ENCODE measurements at places on chromosomes 4 and X.

DNA sequence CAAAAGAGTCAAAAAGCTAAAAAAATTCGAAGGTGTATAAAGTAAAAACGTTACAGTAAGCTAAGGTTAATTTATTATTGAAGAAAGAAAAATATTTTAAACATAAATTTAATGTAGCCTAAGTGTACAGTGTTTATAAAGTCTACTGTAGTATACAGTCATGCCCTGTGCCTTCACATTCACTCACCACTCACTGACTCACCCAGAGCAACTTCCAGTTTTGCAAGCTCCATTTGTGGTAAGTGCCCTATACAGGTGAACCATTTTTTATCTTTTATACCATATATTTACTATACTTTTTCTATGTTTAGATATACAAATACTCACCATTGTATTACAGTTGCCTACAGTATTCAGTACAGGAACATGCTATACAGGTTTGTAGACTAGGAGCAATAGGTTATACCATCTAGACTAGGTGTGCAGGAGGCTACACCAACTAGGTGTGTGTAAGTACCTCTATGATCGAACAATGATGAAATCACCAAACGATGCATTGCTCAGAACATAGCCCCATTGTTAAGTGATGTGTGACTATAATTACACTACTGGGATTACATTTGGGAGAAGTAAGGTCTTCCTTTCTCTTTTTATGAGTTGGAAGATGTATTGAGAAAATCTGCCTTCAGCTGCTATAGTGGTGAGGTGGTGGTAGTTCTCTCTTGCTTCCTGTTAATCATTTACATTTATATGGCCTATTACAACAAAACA, 27.2 kb downstream of the TMSB4X start:
- DNase-seq: no peak

- DNase-seq: no peak
Observed at GRCh38 chrX:110218591-110218990, 99.3 kb downstream of the AMMECR1 start.

GRCh38 chr4:187558391-187558790, 437.2 kb upstream of the ZFP42 start:
- DNase-seq: no peak

GRCh38 chr4:56297776-56298175, 89.5 kb downstream of the AASDH start:
- no peak for DNase-seq

GRCh38 chr4:137685357-137685756, 153.1 kb upstream of the PCDH18 start:
- DNase-seq: no peak

- no peak for DNase-seq
Observed at GRCh38 chr4:37967736-37968135, 7.5 kb downstream of the PTTG2 start.

DNA sequence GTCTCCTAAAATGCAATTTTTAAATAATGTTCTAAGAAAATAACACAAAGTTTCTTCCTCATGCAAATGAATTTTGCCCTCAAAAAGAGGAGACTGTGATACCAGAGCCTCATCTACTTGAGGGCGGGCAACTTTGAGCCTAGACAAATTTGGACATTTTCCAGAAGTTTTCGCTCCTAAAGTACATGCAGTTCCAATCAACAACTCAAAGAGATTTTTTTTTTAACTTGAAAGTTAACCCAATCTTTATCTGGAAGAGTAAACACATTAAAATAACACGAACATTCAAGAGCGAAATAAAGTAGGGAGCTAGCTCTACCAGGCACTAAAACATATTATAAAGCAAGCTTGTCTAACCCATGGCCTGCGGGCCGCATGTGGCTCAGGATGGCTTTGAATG, 29.4 kb upstream of the FBXW7 start:
- DNase-seq: no peak
